Posterior vena cava (tissue), 2 donors: ENCODE measurements at places on chromosomes 13 and 19.
A peak's percentile ranks its signal among the peaks of the same experiment; 100 is the strongest.

- DNase-seq, result no peak
Observed at GRCh38 chr19:20287070-20287469, 120.1 kb downstream of the ZNF486 start.

DNA sequence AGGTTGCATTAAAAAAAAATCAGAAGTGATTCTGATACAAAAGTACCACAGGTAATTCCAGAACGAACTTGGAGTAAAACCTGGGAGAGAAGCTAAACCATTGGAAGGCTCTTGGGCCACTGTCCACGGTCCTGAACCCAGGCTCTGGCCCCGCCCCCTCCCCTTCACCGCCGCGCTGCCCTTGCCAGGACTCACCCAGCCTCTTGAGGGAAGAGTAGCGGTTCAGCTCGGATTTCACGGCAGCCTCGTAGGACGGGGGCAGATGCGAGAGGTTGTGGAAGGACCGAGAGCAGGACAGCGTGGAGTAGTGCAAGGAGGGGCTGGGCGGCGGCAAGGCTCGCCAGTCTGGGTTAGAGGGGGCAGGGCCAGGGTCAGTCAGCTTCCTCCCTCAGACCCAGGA, 5.7 kb downstream of the SHISA7 start:
- no peak for DNase-seq

- DNase-seq, result peak; percentile 85
Observed at GRCh38 chr19:38850976-38851621, 1.3 kb upstream of the HNRNPL start.

DNA sequence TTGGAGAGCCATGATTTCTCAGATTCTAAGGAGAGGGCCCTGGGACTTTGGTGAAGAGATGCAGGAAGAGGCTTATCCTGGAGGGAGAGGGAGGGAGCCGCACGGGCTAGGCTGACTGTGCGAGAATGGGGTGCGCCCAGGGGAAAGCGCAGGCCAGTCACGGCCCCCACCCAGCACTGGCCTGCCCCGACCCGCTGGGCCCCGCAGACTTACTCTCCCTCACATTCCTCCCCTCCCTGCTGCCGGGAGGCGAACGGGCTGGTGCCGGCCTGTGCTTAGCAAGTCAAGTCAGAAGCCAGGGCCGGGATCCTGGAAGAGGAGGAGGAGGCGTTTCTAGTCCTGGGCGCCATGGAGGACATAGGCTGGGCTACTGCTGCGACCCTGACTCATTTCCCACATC, 120.0 kb downstream of the CRYL1 start:
- peak; percentile 77 for DNase-seq

GRCh38 chr13:60583911-60584753, 187.1 kb downstream of the TDRD3 start:
- no peak for DNase-seq
